ENCODE measurements at places on chromosomes 3 and 15. TPM values are rescaled to one million over a fixed set of nuclear protein-coding genes. Genes with fewer than 3 reads are reported as not detected.

Gene CYP11A1
- 0.43 TPM for total RNA-seq

Gene DCUN1D1
- total RNA-seq = 50.2 TPM

Gene ITPKA
- 1.0 TPM for total RNA-seq

Gene LYZL4
- total RNA-seq = not detected

Gene CDHR4
- not detected for total RNA-seq

Gene PLA1A
- total RNA-seq = 0.91 TPM

Gene SH2D7
- total RNA-seq = not detected

Gene IL20RB
- total RNA-seq = 22.0 TPM

Gene DHX30
- total RNA-seq = 50.0 TPM

Gene NEDD4
- 55.4 TPM for total RNA-seq

Gene GLDN
- total RNA-seq = 0.09 TPM

DNA sequence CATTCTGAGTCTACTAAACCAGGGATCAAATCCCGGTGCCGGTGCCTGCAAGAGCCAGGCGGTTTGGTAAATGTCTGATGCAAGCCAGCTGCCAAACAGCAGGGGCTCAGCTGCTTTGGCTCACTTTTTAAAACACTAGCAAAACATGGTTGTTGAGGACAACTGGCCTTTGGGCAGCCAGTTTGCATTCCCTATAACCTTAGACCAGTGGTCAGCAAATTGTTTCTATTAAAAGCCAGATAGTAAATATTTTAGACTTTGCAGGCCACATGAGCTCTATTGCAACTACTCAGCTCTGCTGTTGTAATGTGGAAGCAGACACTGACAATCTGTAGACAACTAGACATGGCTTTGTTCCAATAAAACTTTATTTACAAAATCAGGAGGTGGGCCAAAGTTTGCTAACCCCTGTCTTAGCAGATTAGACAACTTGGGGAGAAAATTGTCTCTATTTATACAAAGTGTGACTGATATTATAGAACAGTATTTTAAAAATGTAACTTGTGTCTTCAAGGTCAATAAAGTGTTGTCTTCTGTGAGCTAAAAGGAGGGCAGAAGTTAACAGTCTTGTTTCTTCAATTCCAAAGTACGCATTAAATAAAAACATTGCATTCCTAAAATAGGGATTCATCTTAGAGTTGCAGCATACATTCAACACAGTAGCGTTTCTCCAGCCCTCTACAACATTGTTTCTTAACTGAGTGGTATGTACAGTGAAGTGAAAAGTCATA is 67.6 kb downstream of the SSUH2 start:
- DNase-seq = peak; percentile 59

GRCh38 chr3:171427771-171428320 is 32.4 kb downstream of the TNIK start:
- no peak for DNase-seq

GRCh38 chr3:178808748-178809147 is 262.9 kb downstream of the ZMAT3 start:
- DNase-seq = no peak

DNA sequence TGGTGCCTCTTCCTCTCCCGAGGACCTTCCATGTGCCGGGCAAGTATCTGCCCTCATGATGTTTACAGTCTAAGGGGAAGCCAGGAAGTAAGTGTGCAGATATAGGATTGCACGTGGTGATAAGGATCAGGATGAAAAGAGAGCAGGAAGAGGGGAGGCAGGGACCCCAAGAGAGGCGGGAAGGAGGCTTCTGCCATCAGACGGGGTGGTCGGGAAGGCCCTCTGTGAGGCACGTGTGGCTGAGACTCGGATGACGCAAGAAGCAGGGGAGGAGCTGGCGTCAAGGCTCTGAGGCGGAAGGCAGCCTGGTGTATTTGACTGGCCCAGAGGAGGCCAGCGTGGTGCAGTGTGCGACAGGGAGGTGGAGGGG is 762 bp upstream of the IQSEC1 start:
- DNase-seq = no peak

DNA sequence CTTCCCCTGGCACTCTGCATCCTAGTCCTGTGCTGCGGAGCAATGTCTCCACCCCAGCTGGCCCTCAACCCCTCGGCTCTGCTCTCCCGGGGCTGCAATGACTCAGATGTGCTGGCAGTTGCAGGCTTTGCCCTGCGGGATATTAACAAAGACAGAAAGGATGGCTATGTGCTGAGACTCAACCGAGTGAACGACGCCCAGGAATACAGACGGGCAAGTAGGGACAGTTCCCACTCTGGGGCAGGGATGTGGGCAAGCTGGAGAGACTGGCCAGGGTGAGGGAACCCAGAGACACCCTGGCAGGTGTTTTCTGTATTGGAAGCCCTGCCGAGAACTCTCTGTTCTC is 247 bp downstream of the FETUB start:
- peak; percentile 32 for DNase-seq

- DNase-seq = no peak
Observed at GRCh38 chr3:116824208-116824607, 114.6 kb downstream of the TUSC7 start.

GRCh38 chr3:151398895-151399294 is 14.3 kb upstream of the P2RY12 start:
- DNase-seq = no peak

- DNase-seq = no peak
Observed at GRCh38 chr3:167967257-167968036, 128.3 kb downstream of the GOLIM4 start.

DNA sequence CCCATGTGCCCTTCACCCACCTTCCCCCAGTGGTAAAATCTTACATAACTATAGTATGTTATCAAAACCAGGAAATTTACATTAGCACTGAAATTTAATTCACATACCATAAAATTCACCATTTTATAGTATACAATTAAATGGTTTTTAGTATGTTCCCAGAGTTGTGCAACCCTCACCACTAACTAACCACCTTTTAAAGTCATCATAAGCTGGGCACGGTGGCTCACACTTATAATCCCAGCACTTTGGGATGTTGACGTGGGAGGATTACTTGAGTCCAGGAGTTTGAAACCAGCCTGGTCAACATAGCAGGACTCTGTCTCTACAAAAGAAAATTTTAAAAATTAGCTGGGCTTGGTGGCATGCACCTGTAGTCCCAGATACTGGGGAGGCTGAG is 13.7 kb downstream of the FRMD5 start:
- no peak for DNase-seq

DNA sequence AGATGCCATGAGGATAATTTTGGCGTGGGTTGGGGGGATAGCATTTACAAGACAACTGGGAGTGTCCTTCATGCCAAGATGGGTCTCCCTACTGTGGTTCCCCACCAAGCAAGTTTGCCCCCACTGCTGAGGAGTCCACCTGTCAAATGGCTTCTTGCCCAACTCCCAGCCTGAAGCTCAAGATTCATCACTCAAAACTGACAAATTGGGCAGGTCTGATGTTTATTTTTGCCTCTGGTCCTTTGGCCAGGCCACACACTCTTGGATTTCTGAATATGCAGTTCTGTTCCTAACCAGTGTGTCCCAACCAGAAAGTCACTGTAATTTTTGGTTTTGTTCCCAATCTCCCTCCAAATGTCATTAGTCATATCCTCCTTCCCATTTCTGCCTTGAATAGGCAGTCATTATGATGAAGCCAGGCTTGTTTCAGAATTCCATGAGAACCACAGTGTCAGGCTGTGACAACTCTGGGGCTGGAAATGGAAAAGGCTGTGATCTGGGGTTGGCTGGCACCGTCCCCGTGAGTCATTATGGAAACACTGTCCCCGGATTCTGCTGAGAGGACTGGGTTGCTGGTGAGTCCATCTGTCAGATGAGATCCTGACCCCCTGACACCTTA is 29.3 kb upstream of the MEF2A start:
- peak; percentile 78 for DNase-seq

DNA sequence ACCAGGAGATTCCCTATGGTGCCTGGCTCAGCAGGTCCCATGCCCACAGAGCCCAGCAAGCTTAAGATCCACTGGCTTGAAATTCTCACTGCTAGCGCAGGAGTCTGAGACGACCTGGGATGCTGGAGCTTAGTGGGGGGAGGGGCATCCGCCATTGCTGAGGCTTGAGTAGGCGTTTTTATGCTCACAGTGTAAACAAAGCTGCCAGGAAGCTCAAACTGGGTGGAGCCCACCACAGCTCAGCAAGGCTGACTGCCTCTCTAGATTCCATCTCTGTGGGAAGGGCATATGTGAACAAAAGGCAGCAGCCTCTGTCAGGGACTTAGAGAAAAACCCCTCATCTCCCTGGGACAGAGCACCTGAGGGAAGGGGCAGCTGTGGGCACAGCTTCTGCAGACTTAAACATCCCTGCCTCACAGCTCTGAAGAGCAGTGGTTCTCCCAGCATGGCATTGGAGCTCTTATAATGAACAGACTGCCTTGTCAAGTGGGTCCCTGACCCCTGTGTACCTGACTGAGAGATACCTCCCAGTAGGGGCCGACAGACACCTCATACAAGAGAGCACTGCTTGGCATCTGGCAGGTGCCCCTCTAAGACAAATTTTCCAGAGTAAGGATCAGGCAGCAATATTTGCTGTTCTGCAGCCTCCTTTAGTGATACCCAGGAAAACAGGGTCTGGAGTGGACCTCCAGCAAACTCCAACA is 231.5 kb upstream of the SETMAR start:
- no peak for DNase-seq

DNA sequence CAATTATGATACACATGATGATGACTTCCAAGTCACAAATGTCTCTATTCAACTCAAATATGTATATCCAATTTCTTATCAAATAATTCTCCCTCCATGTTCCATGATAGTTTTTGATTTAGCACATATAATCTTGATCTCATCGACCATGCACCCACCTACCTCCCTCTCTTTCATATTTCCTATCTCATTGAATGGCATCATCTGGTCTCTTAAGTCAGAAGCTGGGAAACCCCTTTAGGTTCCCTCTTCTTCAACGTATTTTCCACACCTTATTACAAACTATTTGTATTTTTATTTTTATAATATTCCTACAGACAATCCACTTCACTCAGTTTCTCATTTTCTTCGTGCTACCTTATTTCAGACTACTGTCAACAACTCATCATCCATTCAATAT is 56.9 kb upstream of the DPH6 start:
- no peak for DNase-seq

GRCh38 chr15:95884276-95884675 is 446.2 kb upstream of the NR2F2 start:
- peak; percentile 4 for DNase-seq

DNA sequence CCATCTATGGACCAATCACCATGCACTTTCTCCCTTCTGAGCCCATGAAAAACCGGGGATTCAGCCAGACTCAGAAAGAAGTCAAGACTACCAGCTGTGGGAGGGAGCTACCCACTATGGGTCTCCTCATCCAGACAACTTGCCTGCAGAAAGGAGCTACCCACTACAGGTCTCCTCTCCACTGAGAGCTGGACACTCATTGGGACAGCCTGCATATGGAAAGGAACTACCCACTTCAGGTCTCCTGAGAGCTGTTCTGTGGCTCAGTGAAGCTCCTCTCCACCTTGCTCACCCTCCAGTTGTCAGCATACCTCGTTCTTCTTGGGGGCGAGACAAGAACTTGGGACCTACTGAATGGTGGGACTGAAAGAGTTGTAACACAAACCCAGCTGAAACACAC is 22.3 kb upstream of the ZBED2 start:
- DNase-seq = no peak

DNA sequence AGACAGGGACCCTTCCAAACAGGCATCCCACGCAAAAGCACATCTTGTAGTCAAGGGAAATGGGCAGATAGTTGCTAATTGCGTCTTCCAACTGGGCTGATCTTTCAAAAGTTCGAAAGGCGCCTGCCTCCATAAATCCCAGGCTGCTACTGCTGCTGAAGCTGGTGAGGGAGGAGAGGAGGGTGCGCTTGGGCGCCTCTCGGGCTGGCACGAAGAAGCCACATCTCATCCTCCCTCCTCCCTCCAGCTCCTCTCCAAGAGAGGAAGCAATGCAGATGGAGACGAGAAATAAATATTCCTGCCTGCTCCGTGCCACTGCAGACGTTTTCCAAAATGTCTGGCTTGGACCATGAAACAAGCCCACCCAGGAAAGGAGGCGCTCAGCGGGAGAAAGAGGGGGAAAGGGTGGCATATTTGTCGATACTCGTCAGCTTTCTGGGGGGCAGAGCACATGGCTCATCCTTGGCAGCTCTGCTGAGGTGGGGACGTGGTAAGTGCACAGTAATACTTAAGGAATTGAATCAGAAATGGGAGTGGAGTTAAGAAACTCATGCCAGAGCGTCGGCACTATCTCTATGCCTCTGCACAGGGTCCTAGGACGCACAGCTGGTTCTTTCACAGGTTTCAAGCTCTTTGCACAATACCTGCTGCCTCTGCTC is 88.9 kb upstream of the FEZF2 start:
- no peak for DNase-seq

DNA sequence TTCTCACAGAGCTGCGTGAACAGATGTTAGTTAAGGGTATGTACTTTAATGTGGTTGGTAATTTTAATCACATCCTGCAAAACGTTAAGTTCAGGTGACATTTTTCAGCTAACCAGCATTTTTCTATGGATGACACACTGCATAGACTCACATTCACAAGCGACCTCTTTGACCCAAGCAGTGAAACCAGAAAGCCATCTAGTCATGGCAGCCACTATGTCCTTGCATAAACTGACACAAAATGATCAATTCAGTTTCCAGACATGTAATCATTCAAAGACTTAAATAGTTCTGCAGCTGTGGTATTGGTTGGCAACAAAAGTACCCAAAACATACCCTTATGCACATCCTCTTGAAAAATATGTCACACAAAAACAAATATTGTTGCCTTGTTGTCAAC is 7.4 kb upstream of the CAPN7 start:
- no peak for DNase-seq

Measured in astrocyte (in vitro differentiated cells and primary cell).